ENCODE measurements at places on chromosomes 7 and 10. TPM values are rescaled to one million over a fixed set of nuclear protein-coding genes. Genes with fewer than 3 reads are reported as not detected.

COL1A2 gene
- polyA plus RNA-seq: 833 TPM

BMS1 gene
- 24.4 TPM for polyA plus RNA-seq

TMEM213 gene
- 49.6 TPM for polyA plus RNA-seq

COPS6 gene
- 134 TPM for polyA plus RNA-seq

GRCh38 chr7:93920496-93921182 is 896 bp upstream of the GNG11 start:
- no peak for DNase-seq

GRCh38 chr7:43711503-43711902 is 17.8 kb downstream of the COA1 start:
- no peak for DNase-seq

DNA sequence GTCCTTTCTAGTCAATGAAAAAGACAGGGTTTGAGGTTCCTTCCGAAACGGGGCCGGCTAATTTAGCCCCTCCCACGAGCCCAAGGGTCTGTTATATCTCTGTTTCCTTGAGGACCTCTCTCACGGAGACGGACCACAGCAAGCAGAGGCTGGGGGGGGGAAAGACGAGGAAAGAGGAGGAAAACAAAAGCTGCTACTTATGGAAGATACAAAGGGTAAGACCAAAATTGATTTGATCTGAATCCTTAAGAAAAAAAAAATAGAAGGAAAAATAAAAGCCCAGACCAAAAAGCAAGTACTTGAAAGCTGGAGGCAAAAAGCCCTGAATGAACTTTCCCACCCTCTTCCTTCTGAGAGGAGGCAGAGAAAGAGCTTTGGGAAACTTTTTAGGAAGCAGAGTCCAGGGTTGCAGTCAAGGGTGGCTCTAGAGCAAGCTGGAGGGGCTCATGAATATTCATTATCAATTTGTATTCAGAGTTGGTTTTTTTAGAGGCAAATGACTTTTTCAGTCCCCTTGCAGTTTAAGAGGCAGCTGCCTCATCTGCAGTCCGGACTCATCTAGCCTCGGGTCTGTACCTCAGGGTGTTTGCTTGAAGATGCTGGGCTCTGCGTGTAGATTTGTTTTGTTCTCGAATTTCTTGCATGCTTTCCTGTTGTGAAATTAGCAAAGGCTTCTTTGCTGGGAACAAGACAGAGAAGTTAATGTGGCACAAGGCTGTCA is at the start of gene ENTPD1:
ENTPD1 (plus strand) TSS at position 123 of the 721 bp plus-strand sequence; CDS start at position 200, 77 bp downstream.
- DNase-seq: no peak

GRCh38 chr10:73366381-73367298 is 8.0 kb upstream of the CFAP70 start:
- DNase-seq: no peak

- no peak for DNase-seq
Measured at GRCh38 chr7:32069116-32069650, 1.0 kb downstream of the PDE1C start.

- no peak for DNase-seq
Measured at GRCh38 chr7:141697211-141697871, 4.6 kb downstream of the DENND11 start.

- no peak for DNase-seq
Measured at GRCh38 chr10:14016011-14016536, 314.6 kb downstream of the FRMD4A start.

DNA sequence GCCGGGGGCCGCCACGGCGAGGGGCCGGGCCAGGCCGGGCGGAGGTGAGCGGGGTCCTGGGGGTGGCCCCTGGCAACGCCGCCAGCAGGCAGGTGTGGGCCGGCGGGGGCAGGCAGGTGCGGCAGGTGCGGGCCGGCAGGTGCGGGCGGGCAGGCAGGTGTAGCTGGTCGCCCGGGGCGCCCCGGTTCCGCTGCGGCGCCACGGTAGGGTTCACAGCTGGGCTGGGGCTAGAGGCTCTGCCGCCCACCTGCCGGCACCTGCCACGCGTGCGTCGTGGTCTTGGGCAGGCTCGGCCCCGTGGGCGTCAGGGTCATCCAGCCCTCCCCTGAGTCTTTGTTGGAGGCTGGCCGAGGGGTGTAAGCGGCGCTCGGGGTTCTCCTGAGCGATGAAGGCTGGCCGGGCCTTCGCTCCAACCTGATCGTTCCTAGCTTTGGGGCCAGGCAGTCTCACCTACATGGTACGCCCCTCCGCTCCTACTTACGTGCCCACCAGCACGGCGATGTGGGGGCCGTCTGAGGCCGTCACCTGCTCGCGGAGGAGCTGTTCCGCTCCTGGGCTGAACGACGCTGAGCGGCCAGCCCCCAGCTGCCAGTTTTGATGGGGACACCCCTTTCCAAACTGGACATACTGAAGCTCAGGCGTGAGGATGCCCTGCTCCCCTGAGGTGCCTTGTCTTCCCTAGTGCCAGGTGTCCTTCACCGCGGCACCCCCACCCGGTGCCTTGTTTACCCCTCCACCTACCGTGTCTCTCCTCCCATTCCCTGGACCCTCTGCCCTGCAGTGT is 493 bp downstream of the ZMIZ2 start:
- no peak for DNase-seq

GRCh38 chr7:2063563-2064260 is 169.0 kb downstream of the MAD1L1 start:
- no peak for DNase-seq

DNA sequence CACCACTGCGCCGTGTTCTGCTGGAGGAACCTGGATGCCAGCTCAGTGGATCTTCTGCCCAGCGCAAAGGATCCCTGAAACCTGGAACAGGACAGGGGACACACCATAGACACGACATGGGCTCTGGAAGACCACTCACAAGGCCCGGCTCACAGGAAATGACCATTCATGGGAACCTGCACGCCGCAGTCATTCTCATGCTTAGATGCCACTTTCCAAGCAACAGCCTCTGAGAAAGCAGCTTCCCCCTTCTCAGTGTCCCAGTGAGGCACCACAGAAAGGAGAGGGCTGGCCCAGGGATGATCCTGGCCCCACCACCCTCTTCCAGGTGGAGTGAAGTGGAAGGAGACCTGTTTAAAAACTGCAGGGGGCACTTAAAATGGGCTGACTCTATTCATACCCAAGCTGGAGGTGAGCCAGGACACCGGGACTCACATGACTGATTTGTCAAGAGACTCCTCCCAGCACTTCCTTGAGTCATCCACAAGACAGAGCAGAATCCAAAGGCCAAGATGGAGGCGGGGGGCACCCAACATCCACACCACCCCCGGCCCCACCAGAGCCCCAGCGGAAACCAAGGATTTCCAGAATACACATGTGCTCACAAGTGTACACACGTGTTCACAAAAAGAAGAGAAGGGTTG is 11.2 kb downstream of the CTBP2 start:
- no peak for DNase-seq

GRCh38 chr10:74320717-74321116 is 169.7 kb downstream of the ADK start:
- no peak for DNase-seq

DNA sequence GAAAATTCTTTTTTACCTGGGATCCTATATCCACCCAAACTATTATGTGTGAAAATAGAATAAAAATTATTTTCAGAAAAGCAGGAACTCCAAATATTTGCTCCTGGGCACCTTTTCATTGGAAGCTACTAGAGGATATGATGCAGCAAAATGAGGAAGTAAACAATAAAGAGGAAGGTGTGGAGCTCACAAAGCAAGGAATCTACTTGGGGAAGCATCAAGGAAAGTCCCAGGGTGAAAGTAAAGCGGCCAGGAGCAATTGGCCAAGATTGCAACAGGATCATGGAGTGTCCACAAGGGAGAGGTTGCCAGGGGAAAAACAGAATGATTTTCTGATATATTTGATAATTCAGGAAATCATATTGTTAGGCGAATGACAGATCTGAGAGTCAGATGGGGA is 80.8 kb downstream of the CARD11 start:
- DNase-seq: no peak

All from right renal pelvis (tissue), 4 donors.